ENCODE measurements at places on chromosomes 7 and 10.

- no peak for DNase-seq
These were observed 101.2 kb downstream of the EPC1 start for GRCh38 chr10:32245760-32246159.

- DNase-seq = peak; percentile 96
These were observed 167.3 kb upstream of the KLF14 start for GRCh38 chr7:130901209-130901783.

DNA sequence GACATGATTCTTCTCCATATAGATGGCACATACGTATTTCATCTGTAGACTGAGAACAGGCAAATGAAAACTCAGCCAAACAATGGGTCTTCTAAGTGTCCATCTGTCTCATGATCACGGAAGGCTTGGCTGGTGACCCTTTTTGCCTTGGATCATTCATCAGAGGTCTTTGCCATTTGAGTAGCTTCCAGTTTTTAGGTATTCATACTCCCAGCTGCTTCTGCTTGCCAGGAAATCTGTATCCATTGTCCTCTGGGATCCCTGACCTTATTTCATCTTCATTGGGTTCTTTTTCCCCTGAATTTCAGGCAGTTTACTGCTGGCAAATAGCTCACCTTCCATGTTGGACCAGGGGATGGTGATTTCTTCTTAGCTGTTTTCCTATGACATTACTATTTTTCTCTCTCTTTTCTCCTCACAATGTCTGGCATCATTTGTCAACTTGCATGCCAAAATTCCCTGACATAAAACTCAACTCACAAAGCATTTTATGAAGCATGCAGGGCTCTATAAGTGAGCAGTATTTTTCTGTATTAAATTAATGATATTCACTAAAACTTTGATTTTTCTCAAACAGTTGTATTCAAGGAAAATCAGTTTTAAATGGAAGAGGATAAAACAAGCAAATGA lies 241.2 kb downstream of the DNAJB9 start:
- no peak for DNase-seq

DNA sequence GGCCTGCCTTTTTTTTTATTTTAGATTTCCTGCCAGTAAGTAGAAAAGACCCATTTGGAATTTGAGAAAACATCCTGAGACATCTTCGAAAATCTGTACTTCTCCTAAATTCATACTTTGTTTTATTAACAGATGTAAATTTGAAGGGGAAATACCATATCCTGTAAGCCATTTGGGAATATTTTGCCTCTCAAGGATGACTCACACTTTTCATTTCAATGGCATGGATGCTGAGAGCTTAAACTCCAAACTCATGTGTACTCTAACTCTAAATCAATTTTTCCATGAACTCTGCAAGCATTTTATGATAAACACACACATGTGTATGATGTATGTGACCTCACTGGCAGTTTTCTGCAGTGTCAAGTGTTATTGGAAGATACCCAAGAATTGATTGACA lies 89.0 kb downstream of the SEMA3A start:
- DNase-seq = no peak

DNA sequence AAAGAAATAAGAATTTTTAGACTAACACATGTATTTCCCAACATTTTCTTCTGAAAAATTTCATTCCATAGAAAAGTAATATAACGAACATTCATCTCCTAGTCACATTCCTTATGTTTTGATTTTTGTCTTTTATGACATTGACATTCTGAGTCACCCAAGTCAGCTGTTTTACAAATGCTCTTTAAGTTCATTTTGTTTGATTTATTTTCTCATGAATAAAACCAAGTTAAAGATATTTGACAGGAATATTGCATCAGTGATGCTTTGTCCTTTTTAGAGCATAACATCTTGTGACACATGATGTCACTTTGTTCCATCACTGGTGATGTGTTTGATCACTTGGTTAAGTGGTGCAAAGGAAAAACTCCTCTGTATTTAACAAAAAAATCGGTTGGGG lies 48.4 kb downstream of the HGF start:
- DNase-seq = peak; percentile 5

DNA sequence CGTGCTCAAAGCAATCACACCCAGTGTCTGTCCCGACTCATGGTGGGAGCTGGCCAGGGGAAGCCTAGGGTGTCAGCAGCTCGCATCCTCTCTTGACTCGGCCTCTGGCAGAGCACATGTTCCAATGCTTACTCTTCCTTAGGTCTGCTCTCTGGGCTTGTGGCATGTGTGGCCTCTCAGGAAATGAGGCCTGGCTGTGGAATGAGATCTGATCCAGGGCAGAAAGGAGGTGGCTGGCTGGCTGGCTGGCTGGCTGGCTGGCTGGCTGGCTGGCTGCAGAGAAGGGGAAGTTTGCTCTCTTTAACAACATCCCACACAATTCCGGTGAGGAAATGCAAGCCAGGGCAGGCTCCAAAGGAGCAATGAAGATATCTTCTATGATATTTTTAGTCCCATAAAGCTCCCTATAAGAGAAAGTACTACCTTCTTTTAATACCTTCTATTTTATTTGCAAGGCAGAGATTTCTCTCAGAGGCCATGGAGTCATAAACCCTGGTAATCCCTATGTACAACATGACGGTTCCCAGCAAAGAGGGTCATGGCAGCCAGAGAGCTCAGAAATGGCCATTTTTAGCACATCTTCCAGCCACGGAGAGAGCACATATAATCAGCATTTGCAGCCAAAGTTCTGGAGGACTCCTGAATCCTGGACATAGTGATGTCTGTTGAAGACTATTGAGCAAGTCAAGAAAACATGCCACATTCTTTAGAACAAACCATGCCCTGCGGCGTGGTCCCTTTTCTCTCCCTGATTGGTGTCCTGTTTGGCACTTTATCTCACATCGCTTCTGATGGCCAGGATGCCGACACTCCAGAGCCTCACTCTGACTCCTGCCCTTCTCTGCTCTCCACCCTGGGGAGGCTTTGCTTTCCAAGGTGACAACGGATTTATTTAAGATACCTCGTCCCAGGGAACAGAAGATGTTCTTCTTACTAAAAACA lies 153.7 kb downstream of the FANK1 start:
- DNase-seq = peak; percentile 62

DNA sequence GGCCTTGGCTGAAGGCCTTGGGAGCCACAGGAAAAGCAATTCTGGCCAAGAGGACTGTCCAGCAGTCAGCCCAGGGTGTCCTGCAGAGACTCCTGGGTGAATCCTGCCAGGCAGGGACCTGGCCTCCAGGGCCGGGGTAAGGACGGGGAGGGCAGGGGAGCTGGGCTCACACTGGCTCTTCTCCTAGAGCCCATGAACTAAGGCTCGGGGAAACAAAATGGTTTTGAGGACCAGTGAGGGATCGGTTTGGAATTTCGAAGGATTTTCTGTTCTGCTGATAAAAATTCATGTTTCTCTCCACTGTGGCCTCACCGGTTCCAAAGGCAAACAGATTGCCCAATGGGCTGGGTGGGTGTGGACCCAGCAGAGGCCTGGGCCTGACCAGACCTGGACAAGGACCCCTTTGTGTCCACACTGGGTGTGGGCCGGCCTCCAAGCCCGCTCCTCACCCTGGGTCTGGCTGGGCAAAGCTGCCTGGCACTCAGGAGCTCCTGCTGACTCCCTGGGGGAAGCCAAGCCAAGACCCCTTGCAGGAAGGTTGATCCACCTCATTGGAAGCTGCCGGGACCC lies 27.3 kb downstream of the FAM20C start:
- DNase-seq = no peak

DNA sequence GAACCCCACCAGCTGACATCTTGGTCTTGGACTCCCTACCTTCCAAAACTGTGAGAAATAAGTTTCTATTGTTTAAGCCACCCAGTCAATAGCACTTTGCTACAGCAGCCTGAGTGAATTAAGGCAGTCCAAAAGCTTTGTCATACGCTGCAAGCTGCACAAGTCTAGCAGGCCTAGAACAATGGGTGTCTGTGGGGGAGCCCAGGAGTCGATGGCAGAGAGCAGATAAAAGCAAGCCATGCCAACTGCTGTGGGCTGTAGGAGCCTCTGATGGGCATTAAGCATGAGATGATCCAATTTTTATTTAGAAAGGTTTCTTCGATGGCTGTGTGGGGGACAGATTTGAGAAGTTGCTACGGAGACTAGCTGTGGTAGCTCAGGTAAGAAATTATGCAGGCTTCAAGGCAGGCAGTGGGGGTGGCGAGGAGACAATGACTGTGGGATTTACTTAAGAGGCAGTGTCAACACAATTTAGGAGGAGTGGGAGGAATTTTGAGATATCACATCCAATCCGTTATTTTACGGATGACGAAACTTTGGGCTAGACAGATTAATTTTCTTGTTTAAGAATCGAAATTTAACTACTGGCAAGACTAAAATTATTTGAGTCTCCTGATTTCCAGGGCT lies 110.4 kb downstream of the NRCAM start:
- no peak for DNase-seq

DNA sequence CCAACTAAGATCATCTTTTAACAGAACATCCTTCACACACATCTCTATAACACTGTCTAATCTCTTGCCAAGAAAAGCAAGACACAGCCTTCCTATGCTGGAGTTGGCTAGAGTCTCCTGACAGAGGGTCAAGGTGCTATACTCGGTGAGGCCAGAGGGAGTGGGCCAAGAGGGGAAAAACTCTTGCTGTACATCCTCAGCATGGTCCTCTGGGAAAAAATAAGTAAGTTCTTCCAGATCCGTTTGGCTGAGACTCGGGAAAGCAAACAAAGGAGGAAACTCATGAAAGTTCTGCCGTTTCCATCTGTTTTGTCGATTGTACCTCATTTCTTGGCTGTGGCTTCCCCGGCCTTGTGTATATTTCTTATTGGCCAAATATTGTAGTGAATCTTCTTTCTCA lies 33.9 kb downstream of the VWDE start:
- DNase-seq = no peak

DNA sequence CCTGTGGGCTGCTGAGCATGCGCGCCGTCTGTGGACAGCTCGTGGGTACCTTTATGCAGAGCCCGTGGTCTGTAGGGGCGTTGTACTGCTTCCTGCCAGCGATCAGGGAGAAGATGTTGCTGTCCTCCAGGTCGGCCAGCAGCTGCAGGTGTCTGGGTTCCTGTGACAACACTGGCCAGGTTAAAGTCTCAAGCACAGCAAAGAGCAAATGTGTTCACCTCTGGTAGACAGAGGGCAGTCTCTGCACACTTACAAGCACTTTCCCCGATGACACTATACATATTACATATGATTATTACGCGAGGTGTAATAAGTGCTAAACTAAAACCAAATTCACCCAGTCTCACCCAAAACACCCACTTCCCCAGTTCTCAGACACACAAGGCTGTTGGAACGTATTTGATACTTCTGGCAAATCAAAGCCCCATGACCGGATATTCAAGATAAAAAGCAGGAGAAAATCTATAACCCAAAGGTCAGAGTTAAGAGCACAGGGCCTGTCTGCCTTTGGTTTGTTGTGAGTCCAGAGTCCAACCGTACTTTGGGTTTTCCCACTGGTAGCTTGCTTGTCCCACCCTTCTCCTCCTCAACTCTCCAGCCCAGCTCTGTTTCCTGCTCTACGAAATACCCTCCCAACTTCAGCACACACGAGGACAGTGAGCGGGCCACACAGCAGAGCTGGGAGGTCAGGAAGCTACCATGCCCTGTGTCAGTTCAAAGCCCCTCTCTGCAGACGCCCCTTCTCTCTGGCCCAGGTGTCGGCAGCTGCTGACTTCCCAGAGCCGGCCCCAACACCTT lies 49.7 kb upstream of the DDC start:
- no peak for DNase-seq

DNA sequence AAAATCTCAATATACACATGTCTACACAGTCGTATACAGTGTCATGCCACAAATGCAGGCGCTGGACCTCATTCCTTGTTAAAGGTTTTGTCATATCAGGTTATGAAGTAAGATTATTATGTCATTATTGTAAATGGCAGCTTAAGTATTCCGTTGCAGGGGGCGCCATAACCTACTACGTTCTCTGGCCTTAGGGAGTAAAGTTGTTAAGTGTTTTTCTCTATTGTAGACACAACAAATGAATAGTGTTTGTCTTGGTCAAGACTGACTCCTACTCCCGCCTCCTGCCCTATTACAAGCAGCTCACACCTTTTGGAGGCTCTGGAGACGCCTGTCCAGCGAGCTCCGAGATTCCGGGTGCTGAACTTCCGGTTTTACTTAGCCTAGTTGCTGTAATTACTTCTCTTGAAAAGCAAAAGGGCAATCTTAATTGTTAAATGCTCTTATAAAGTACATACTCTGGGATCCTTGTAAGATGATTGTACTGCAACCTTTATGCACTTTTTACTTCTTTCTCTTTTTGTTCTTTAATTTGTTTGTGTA lies 994 bp downstream of the GATAD1 start:
- peak; percentile 73 for DNase-seq

DNA sequence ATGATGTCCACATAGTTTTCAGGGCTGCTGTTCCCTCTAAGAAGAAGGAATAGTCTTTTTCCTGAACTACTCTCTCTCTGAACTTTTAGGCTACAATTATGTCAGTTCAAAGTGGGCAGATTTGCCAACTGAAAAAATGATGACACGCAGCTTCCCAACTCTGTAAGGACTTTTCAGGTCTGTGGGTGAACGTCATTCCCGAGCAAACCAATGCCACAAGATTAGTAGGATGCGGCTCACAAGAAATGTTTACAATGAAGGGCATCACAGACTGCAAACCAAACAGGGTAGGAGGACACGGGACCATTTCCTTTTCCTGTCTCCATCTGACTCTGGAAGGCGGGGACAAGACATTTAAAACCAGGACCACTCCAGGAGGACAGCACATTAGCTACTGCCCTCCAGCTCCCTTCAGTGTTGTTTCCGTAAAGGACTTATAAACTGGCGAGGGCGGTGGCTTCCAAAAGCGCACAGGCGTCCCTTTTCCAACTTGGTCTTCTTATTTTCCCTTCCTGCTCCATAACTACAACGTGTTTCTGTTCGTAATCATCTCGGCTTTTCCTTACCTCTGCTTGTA lies 539 bp upstream of the MKLN1 start:
- peak; percentile 66 for DNase-seq

- DNase-seq = no peak
These were observed 1.4 kb upstream of the PODXL start for GRCh38 chr7:131557652-131558385.

DNA sequence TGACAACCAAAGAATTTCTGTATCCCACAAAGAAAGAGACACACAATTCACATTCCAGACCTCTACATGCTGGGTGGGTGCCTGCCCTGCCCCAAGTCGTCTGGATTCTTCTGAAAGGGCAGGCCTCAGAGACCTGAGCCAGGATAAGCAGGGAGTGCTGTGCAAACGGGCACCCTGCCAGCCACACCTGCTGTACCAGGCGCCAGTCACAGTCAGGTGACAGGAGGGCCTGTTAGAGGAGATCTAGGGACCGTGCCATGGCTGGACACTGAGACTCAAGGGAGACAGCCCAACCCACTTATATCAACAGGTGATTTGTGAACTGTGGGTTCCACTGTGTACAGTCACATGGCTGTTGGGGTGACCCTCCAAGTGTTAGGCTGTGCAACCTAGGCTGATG lies 103.1 kb upstream of the AFAP1L2 start:
- no peak for DNase-seq

DNA sequence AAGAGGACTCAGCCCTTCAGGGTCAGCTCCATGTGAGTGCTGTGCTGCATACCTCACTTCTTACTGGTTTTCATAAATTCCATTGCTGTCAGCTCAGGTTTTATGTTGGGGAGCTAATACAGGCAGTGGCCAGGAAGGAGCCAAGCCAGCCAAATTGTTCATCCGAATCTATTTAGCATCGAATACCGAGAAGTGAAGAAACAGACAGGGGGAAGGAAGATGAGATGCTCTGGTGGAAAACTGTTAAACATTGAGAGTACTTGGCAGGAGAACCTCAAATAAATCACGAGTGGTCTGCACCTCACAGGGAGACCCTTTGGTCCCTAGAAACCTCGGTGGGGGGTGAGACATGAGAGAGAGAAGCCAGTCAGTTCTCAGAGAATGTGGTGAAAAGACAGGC lies 196.0 kb upstream of the TMEM72 start:
- DNase-seq = peak; percentile 72
